Stimulated activated CD4-positive, alpha-beta T cell treated with anti-CD3 and anti-CD28 coated beads, Interleukin-1b, Interleukin-23, amount 100 ng/mL, for 1 hour (primary cell): ENCODE measurements at places on chromosomes 2 and 18.

DNA sequence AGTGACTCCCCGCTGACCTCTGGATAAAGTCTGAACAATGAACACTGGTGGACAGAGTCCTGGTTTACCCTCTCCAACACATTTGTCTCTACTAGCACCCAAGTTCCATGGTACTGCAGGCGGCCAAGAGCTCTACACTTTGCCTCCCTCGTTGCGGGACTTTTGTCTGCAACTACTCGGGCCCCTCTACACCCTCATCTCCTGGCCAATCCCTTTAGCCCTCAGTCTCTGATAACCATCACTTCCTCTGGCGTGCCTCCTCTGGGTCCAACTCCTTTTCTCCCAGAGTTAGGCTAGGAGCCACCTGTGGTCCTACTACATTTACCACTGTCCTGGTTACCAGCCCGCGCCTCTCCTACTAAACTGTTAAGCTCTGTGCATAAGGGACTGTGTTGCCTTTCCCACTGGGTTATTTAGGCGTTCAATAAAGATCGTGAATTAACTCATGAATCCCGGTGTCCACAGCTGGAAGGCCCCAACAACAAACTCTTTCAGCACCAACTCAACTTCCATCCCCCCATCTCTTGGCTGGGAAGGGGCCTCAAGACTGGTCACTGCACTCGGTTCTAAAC, 757 bp downstream of the HDHD2 start:
- no peak for DNase-seq

DNA sequence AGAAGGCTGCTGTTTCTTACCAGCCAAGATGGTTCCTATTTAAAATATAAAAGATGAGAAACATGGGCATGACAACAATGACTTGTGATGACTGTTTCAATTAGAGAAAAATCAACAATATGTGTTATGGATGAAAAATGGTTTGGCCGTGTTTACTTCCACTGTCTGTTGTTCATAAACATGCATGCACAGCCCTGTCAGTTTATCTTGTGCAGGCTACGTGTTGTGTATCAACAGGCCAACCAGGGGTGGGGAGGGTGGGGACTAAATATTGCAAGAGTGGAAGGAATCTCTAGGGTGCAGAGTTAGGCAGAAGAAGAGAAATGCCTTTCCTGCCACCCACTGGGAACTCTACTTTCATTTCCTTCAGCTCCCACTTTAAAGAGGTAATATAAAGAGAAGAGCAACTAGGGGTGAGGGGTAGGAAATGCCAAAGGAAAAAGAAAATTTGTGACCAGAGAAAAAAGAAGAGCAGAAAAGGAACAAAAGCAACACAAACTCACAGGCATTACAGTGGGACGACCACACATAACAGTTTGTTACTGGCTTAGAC, 116.8 kb upstream of the MEIS1 start:
- no peak for DNase-seq

DNA sequence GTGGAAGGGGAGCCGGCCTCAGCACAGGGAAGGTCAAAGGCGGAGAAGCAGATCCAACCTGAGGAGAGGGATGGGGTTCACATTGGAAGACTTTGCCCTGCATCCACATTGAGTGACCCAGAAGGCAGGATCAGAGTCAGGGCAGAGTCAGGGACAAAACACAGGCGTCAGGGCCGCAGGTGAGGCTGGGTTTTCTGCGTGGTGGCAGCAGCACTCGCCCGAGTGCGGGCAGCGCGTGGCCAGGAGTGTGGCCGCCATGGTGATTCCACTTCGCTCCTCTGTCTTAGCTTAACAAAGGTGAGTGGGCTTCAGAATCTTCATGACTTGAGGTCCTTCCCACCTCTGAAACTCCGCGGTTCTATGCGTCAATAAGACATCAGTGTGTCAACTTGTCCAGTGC, 476.9 kb upstream of the SMIM21 start:
- DNase-seq: no peak

DNA sequence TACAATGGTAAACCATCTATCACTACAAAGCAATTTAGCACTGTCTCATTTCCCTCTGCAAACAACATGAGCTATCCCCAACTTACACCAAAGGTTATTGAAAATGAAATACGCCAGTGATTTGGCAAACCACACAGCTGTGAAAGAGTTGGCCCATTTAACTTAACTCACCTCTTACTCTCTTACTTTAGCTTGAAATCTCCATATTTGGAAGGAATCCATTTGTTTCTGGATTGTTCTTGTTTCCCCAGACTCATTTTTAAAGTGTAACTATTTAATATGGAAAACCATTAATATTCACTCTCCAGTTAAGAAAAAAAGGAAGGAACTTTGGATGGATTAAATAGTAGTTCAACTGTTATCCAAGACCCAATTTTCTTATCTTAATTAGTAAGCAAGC, 93.7 kb upstream of the TRIB2 start:
- no peak for DNase-seq

DNA sequence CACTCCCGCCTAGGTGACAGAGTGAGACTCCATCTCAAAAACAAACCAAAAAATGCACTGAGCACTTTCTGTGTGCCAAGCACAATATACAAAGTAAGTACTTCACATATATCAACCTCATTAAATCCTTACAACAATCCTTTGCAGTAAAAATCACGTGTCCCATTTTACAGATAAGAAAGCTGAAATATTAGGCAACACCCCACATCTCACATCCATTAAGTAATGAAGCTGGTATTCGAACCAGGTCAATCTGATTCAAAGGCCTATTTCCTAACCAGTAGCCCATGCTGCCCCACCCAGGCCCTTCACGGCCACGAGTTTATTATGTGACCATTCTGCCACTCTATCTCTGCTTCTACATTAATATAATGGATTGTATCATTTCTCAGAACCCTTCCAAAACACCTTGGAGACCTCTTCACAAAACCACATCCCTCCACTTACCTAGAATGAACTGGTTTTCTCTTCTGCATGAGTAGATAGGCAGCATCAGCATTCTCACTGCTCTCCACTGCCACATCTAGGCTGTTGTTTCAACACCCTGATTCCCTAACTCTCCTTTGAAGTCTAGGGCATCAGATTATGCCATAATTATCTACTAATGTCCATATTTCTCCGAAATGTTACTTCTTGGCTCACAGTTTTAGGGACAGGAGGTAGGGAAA, 3.1 kb upstream of the EXOC6B start:
- no peak for DNase-seq
